ENCODE measurements at places on chromosomes 11 and 22. TPM values are rescaled to one million over a fixed set of nuclear protein-coding genes. Genes with fewer than 3 reads are reported as not detected.

DNA sequence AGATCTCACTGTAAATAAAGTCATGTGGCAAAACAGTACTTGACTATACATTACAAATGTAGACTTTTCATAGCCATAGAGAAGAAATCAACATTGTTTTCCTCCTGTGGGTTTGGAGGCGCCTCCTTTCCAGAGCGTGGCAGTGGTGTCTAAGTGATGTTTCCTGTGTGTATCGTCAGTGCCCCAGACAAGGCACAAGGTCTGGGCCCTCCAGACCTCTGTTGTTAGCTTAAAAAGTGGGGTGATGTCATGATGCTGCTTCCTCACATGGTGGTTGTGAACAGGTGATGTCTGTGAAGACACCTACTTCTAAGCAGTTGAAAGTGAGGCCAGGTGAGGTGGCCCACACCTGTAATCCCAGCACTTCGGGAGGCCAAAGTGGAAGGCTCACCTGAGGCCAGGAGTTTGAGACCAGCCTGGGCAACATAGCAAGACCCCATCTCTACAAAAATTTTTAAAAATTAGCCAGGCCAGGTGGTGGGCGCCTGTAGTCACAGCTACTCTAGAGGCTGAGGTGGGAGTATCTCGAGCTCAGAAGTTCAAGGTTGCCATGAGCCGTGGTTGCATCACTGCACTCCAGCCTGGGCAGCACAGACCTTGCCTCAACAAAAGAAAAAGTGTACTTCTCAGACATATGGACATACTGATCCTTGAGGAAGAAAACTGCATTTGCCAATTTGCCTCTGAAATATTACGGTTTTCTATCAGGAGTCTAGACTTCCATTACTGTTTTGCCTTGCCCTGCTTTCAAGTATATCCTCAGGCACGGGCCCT is 15.7 kb downstream of the NUP50 start:
- no peak for DNase-seq

GRCh38 chr11:43975629-43976028 is 33.2 kb downstream of the C11orf96 start:
- DNase-seq = no peak

DNA sequence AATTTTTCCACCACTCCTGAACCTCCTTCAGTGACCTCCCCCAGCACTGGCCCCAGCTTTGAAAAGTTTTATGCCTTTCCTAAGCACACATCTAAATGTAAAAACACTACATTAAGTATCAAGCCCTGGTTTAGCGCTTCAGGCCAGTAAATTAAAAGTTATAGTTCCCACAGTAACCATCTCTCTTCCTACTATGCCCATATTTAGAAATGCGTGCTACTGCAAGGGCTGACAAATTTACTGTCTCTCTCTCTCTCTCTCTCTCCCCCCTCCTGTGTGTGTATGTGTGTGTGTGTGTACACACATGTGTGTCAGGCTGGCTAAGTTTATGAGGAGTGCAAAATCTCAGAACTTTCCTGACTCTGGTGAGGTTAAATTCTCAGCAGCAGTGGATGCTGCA is 231.4 kb downstream of the LARGE1 start:
- no peak for DNase-seq

- no peak for DNase-seq
These were observed 3.2 kb downstream of the PRDM10 start for GRCh38 chr11:129999407-129999806.

- no peak for DNase-seq
These were observed 16.4 kb downstream of the PRR5 start for GRCh38 chr22:44718418-44718817.

DNA sequence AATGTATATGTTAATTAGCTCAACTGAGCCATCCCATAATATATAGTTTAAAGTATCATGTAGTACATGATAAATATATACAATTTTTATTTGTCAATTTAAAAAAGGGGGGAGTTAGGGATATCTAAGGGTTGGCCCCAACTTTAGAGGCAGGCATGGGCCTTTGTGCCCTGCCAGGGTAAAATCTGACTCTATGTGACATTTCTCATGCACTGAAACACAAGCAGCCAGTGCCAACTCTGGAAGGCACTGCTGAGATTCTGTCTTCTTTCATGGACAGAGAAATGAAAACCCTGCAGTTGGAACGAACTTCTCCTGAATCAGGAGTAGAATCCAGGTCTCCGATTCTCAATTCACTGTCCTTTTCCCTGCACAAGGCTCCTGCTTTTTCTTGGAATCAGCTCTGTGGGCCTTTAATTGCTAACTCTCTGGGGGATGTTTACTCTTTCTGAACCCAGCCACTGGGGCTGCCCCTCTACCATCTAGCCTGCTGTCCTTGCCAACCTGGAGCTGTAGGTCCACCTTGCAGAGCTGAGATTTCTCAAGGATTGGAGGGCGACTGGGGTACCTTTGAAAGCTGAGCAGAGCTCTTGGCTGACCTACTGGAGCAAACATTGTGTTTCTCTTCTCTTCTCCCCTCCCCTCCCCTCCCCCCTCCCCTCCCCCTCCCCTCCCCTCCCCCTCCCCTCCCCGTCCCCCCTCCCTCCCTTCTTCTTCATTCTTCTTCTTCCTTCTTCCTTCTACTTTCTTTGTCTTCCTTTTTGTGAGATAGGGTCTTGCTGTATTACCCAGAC is 26.7 kb downstream of the SLC5A1 start:
- DNase-seq = no peak

DNA sequence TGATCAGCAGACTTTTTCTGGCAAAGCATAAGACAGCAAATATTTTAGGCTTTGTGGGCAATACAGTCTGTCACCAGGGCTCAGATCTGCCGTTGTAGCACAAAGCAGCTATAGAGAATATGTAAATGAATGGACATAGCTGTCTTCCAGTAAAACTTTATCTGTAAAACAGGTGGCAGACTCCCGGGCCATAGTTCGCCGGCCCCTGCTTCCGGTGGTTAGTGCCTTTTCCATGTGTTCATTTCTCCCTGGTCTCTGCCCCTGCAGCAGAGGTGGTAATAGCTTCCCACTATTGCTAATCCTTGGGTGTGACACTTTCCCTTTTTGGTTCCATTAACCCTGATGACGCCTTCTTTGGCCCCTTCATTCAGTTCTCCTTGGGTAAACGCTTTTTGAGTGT is 93.7 kb upstream of the LDLRAD3 start:
- no peak for DNase-seq

DNA sequence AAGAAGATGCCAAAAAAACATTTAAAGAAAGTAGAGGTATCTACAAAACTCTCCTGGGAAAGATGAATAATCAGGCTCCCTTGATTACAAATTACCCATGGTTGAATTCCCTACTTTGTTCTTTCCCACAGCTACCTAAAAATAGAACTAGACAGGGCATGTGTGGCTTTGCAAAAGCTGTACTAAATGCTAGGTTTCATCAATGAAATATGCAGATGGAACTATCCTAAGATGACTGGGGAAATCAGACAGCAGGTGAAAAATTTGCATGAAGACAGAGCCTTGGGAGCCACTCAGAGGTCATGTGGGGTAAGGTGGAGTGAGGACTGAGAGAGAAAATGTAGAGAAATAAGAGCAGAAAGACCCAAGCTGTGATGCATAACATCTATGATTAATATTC is 14.7 kb downstream of the LAYN start:
- no peak for DNase-seq

DNA sequence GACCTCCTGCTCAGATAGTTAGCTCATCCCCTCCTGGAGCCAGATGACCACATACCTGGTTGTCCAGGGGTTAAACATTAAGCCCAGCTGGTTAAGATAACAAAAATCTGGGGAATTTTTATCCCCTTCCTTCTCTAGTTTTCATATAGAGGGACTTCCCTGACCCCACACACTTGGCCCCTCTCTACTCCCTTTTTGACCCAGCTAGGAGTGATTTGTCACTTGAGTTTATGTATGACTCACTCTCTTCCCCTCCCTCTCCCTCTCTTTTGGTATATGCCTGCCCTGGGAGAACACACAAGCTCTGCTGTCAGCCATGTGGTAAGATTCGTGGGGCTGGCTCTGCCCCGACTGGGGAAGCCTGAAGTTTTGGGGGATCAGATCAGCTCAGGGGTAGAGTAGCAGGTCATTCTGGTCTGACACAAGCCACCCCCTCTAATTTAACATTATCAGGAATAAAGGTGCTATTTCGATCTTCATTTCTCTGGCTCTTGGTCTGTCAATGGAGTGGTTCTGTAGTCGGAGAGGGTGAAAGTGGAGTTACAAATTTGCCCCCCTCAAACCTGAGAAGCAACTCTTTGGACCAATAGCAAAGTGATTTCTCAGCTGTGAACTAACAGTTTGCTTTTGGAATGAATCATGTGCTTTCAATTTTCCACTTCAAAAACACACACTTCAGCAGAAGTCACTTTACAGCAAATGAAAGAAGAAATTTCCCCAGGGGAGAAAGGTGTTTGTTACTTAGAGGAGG is 415.3 kb upstream of the CADM1 start:
- peak; percentile 72 for DNase-seq

GRCh38 chr11:46295312-46296058 is 18.0 kb downstream of the CREB3L1 start:
- DNase-seq = peak; percentile 77

GRCh38 chr11:76850130-76850529 is 10.6 kb upstream of the ACER3 start:
- no peak for DNase-seq

GRCh38 chr11:93984936-93985335 is 36.2 kb upstream of the HEPHL1 start:
- no peak for DNase-seq

- DNase-seq = peak; percentile 98
These were observed 79.2 kb upstream of the GRIK4 start for GRCh38 chr11:120432056-120433018.

DNA sequence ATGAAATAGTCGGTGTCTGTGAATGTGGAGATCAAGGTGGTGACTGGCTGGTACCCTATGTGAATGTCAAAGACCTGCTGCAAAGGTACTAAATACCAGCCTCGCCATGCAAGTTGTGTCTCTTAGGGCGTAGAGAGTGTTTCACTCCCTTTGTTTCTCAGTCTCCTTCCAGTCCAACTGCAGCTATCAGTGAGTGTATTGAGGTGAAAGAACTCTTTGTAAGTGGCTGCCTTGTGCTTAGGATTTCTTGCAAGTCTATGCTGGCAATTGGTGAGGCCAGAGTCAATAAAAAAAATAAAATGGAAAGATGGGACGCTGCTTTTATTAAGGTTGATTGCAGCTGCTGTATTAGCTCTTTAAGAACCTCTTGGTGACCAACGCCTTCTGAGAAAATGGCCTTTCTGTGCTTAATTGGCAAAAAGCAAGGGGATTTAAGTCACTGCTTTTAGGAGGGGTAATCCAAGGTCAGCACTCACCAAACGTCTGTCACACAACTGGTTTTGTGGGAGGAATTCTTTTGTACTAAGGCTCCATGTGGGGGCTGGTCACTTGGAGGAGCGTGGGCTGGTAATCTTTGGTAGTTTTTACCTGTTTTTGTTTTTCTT is 95.1 kb downstream of the PARVA start:
- no peak for DNase-seq

CYP2D6 gene
- total RNA-seq = not detected

APLNR gene
- not detected for total RNA-seq

MMP13 gene
- 15.8 TPM for total RNA-seq

YPEL1 gene
- 0.64 TPM for total RNA-seq

TEAD1 gene
- 33.8 TPM for total RNA-seq

All from H4 (cell line).